RPMI8226 (cell line): ENCODE measurements at places on chromosomes 6 and 20.
A peak's percentile ranks its signal among the peaks of the same experiment; 100 is the strongest.

- DNase-seq = no peak
Measured at GRCh38 chr20:10501402-10501801, 66.3 kb downstream of the SLX4IP start.

GRCh38 chr6:8029243-8029870, 34.8 kb downstream of the BLOC1S5 start:
- DNase-seq = no peak

DNA sequence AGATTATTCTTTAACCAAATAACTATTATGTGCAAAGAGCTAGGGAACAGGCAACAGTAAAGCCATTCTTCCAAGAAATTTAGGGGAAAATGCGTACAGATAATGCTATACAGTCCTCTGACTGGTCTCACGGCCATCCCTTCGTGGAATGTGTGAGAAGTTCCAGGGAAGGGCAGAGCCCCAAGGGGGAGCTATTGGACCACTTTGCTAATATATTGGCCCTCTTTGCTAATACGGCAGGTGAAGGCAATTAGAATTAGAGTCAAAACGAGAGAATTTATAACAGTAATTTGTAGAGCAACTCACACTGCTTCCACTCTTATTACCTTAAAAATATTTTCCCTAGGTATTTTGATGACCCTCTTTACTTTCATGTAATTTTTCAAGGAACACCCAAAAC, 140.4 kb downstream of the IMPG1 start:
- DNase-seq = peak; percentile 59

DNA sequence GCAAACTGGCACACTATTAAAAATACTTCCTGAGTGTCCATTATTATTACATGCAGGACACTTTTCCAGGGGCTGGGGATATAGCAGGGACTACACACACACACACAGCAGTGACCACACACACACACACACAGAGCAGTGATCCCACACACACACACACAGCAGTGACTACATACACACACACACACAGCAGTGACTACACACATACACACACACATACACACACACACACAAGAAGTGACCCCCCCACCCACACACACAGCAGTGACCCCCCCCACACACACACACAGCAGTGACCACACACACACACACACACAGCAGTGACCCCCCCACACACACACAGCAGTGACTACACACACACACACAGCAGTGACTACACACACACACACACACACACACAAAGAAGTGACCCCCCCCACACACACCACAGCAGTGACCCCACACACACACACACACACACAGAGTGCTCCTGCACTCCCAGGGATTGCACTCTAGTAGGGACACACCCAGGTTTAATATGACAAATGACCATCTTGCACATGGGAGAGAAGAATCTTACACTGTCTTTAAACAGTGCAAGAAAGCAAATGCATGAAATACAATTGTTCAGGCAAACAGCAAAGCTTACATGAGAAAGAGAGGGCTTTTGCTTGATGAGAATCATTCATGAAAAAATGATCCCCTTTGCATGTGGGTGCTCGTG, 115.5 kb downstream of the IRF4 start:
- DNase-seq = no peak

- DNase-seq = no peak
Measured at GRCh38 chr20:25218492-25218891, 23.0 kb downstream of the ENTPD6 start.

DNA sequence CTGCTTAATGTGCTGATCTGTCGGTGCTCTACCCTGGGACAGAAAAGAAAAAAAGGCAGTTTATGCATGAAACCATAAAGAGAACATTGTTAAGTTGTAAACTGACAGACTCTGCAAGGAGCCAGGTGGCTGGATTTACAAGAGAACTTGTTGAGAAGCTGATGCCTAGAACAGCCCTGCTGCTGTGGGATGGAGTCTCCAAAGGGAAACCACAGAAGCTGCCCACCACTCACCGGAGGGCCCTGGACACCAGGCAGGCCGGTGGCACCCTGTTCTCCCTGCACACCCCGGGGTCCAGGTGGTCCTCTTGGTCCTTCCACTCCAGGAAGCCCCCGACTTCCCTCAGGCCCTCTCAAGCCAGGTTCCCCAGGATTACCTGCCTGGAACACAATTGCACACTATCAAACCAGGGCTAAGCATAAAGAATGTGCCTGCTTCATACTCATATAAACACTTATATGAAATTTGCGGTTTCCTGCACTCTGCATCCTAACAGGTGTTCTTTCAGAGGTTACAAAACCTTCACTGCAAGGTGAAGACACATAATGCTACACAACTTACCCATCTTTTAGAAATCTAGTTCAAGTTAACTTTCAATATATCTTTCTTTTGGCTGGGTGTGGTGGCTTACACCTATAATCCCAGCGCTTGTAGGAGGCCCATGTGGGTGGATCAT, 68.2 kb downstream of the COL9A1 start:
- DNase-seq = no peak

DNA sequence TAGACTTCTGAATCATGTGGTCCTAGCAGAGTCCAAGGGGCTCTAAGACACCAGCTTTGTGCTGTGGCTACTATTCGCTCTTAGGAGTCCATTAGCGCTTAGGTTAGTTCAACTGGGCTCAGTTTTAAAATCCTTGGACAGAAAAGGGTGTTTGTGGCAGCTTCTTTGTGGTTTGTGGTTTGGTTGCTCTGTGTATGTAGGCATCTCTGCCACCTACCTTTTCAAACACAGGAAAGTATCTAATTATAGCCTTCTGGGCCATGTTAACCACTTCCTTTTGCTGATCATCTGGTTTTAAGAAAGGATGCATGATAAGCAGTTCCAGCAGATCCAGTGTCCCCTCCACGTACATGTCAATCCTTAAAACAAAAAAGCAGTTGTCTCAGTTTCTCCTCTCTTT, 10.8 kb downstream of the GSTA4 start:
- peak; percentile 92 for DNase-seq

GRCh38 chr6:20511852-20512251, 22.4 kb upstream of the CDKAL1 start:
- no peak for DNase-seq

DNA sequence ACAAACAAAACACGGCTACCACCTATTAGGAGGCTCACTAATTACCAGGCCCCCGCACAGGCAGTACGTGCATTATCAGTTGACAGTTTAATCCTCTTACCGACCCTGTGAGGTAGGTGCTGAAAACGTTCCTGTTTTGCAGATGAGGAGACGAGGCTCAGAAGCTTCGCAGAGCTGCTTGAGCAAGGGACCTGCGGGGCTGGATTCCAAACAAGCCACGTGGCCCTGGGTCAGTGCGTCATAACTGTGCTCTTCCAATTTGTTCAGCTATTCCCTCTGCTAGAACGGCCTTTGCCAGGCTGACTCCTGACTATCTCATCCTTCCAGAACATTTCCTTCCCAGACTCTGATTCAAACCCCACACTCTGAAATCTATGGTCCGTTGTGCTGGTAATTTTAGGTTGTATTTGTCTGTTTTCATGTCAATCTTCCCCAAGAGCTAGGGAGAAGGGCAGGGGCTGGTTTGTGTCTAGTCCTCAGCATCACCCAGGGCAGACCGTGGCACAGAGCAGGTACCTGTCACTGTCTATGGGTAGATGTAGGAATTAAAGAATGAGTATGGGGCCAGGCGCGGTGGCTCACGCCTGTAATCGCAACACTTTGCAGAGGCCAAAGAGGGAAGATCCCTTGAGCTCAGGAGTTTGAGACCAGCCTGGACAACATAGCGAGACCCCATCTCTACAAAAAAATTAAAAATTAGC, 28.8 kb upstream of the TLDC2 start:
- no peak for DNase-seq

GRCh38 chr6:55069132-55069781, 105.1 kb upstream of the HCRTR2 start:
- peak; percentile 30 for DNase-seq

DNA sequence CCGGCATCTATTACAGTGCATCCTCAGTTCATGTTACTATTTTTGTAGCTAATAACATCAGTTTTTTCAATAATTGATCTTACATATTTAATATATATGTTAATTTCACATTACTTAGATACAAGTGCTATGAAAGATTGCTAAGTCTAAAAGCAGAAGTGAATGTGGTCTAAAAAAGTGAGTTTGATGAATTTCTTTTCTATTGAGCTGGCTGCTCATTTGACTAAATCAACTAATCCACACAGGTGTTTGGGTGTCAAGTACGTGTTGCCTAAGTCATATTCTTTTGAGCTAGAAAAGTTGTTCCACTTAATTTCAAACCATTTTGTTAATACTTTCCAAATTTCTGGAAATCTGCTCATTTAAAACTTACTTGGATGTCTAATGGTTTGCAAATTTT, 46.6 kb upstream of the EZR start:
- DNase-seq = no peak

DNA sequence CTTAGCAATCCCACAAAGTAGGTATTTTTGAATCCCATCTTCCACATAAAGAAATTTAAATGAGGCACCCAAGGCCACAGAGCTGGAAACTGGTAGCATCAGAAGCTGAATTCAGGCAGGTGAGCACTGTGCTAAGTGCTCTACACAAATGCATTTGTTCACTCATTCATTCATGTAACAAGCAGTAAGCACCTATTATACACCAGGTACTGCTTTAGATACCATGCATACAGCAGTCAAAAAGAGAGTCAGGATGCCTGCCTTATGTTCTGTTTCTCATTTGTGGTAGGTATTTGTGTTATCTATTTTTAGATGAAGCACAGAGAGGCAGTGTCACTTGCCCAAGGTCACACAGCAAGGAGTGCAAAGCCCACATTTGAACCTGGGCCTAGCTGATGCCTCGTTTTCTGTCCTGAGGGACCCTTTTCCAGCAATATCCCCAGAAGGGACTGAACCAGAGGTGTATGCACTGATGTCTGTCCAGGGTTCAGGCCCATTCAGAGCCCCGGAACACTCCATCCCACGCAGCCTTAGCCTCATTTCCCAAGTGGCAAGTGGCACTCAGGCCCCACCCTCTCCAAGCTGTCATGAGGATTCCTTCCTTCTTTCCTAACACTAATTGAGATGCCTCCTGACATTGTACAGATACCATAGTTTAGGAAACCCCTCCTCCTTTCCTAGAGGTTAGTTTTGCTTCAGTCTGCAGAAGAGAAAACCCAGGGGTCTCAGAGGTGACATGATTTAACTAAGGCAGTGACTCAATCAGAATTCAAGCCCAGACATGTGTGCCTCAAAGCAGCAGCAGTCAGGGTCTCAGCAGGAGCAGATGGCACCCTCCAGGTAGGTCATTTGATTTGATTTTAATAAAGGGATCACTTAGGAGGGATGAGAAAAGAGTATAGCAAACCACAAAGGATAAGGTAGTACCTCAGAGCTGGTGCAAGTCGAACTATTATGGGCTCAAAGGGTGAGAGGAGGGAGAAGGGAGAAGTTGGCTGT, 61.2 kb upstream of the SIRPA start:
- DNase-seq = no peak

GRCh38 chr6:151701911-151702562, 105.4 kb upstream of the ESR1 start:
- DNase-seq = no peak

DNA sequence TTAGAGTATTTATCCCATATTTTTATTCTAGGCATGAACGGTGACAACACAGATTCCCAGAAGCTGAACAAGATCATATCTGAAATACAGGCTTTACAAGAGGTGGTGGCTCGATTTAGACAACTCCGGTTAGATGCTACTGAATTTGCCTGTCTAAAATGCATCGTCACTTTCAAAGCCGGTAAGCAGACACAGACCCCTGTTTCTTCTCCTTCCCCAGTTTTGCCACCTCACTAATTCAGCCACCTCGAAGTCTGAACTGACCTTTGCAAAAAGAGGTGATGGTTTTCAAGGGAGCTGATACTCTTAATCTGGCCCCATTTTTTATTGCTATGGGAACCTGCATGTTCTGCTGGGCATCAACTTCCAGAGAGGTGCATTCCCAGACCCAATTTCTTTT, 15.0 kb downstream of the NR2E1 start:
- no peak for DNase-seq

DNA sequence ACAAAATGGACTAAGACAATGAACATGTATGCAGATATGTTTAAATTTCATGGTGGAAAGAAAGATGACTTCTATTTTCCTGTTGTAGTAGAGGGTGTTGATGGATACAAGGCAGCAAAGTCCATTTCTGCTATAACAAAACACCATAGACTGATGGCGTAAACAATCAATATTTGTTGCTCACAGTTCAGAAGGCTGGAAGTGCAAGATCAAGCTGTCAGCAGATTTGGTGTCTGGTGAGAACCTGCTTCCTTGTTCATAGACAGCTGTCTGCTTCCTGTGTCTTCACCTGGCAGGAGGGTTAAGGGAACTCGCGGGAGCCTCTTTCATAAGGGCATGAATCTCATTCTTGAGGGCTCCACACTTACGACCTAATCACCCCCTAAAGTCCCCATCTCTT, 83.0 kb upstream of the ELOVL5 start:
- peak; percentile 49 for DNase-seq

- DNase-seq = no peak
Measured at GRCh38 chr20:49712996-49713752, 504 bp downstream of the B4GALT5 start.

DNA sequence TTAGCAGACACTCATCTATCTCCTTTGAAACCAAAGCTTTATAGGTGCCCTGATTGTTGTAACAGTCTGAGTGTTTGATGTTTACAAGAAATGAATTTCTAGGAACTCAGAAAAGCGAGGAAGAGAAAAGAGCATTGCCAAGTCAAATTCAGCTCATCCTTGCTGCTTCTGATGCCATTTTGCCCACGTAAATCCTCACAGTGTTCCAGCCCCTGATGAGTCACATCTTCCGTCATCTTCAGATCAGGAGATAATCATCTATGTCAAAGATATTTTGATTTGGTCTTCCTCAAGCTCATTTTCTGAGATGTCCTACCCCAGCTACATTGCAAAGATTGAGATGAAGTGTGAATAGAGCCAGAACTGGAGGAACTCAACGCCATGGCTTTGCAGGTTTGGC, 426.2 kb downstream of the BMP2 start:
- no peak for DNase-seq

DNA sequence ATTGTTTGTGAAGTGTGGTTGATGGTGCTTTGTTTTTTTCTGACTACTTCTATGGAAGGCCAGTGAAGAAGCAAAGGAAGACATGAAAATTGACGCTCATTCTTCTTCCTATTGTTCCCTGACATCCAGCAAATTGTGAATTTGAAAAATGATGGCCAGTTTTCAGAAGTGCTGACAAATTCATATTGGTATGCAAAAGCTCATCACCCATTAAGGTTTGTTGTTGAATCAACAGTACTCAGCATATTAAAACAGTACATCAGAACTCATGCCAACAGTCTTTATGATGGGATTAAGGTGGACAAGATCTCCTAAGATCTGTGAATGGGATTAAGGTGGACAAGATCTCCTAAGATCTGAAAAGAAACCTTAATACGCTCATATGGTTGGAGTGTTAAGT, 1.0 kb upstream of the MTG2 start:
- DNase-seq = no peak
